ENCODE measurements at places on chromosomes 12 and 14. TPM values are rescaled to one million over a fixed set of nuclear protein-coding genes. Genes with fewer than 3 reads are reported as not detected.

Gene NEUROD4
- not detected for total RNA-seq

Gene PTGER2
- total RNA-seq, result 54.5 TPM

Gene POTEG
- not detected for total RNA-seq

Gene NEK9
- 74.9 TPM for total RNA-seq

Gene SLC2A14
- 0.19 TPM for total RNA-seq

Gene RPL10L
- total RNA-seq, result not detected

Gene CLEC9A
- not detected for total RNA-seq

Gene SYCP3
- 0.35 TPM for total RNA-seq

Gene SPIC
- total RNA-seq, result not detected

Gene ESRRB
- 0.22 TPM for total RNA-seq

Gene RASAL1
- total RNA-seq, result 0.40 TPM

Gene P2RX7
- 21.4 TPM for total RNA-seq

Gene CCDC177
- total RNA-seq, result not detected

Gene ASCL1
- not detected for total RNA-seq

Gene TBX3
- total RNA-seq, result not detected

Gene KRT75
- total RNA-seq, result not detected

Gene PRICKLE1
- total RNA-seq, result 0.15 TPM

Gene TAS2R8
- total RNA-seq, result not detected
